ENCODE measurements at places on chromosomes 3 and 15.

GRCh38 chr3:57919987-57920386 lies 88.2 kb upstream of the FLNB start:
- H3K36me3 ChIP-seq: no peaks in the 10 kb centered on the region
- H3K27ac ChIP-seq: no peak overlapping the region
- H3K27me3 ChIP-seq: no peaks in the 10 kb centered on the region
- H3K4me1 ChIP-seq: no peaks in the 10 kb centered on the region
- no peak for DNase-seq
- H3K4me3 ChIP-seq: no peak overlapping the region

- H3K4me3 ChIP-seq: no peak overlapping the region
- H3K27me3 ChIP-seq: no peaks in the 10 kb centered on the region
- H3K27ac ChIP-seq: no peak overlapping the region
- no peaks in the 10 kb centered on the region for H3K36me3 ChIP-seq
- no peak for DNase-seq
- no peaks in the 10 kb centered on the region for H3K4me1 ChIP-seq
These were observed 621.7 kb downstream of the ZPLD1 start for GRCh38 chr3:103056542-103056941.

GRCh38 chr15:24880663-24881062 lies 74.1 kb upstream of the SNRPN start:
- H3K4me3 ChIP-seq: no peak overlapping the region
- H3K27me3 ChIP-seq: no peaks in the 10 kb centered on the region
- DNase-seq: no peak
- H3K27ac ChIP-seq: no peak overlapping the region
- no peaks in the 10 kb centered on the region for H3K4me1 ChIP-seq
- no peaks in the 10 kb centered on the region for H3K36me3 ChIP-seq

DNA sequence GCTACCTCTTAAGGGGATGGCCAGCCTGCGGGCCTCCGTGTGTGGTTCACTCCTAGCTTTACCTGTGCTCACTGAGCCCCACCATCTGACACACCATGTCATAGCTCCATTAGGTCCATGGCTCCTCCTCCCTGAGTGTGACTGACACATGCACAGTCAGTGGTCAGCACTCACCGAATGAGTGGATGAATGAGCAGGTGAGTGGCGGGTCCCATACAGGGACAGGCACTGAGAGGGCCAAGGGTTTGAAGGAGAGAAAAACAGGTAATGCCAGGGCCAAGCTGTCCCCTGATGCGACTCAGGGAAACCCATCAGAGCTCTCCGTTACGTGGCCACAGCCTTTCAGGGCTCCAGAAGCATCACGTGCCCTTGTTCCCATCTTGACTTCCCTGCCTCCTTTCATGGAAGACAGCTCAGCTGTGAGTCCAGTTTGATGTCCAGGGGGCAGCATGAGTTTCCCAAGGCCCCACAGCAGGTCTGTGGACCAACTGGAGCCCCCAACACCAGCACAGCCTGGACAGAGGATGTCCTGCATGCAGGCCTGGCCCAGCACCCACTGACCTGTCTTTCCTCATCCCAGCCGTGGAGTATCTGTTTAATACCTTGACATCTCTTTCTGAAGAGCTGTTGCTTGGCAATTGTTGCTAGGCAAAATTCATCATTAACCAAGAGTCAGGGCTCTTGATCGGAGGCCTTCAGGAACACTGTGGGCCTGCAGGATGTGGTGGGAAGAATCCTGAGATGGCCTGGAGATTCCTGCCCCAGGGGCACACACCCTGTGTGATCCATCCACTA lies 84.4 kb downstream of the PLXNA1 start:
- DNase-seq: no peak
- H3K27ac ChIP-seq: no peak overlapping the region
- 0 out of 2 replicates have a peak, but pooled peaks cover 11% of the 10 kb centered on the region for H3K27me3 ChIP-seq

DNA sequence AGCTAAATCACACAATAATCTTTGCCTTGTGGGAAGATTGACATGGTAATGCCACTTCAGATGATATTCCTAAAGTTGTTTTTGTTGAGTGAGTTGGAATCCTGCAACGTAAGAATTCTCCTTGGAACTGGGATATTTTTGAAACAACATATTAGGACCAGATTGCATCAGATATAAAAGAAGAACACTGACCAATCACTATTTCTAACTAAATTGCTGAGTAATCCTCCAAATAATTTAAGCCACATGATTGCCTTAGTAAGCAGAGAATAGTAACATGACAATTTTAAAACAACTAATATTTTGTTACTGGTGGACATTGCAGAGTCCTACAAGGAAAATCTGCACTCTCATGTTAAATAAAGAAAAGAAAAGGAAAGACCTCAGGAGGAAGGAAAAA lies 353.9 kb upstream of the LMCD1 start:
- H3K36me3 ChIP-seq: no peaks in the 10 kb centered on the region
- H3K27me3 ChIP-seq: no peaks in the 10 kb centered on the region
- no peak for DNase-seq
- no peak overlapping the region for H3K27ac ChIP-seq
- no peaks in the 10 kb centered on the region for H3K4me1 ChIP-seq
- H3K4me3 ChIP-seq: no peak overlapping the region

GRCh38 chr15:82021992-82022391 lies 23.8 kb downstream of the MEX3B start:
- no peaks in the 10 kb centered on the region for H3K36me3 ChIP-seq
- H3K27me3 ChIP-seq: no peaks in the 10 kb centered on the region
- no peak for DNase-seq
- H3K4me3 ChIP-seq: no peak overlapping the region

DNA sequence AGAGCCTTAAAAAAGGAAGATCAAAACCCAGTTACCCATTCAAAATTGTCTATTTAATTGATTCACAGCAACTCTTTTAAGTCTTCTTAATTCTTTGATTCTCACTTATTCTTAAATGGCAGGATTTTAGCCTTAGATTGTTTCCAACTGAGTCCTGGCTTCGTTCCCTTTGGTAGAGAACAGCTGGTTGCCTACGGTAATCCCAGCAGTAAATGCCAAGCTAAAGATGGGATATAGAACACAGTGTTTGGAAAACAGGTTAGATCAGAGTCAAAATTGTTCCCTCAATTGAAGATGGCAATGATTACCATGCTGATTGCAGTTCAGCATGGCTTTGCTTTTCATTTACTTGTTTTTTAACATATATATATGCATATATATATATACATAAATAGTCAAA lies 300.9 kb downstream of the PYDC2 start:
- no peak for DNase-seq
- H3K36me3 ChIP-seq: no peaks in the 10 kb centered on the region
- H3K4me1 ChIP-seq: no peaks in the 10 kb centered on the region
- H3K4me3 ChIP-seq: no peak overlapping the region

DNA sequence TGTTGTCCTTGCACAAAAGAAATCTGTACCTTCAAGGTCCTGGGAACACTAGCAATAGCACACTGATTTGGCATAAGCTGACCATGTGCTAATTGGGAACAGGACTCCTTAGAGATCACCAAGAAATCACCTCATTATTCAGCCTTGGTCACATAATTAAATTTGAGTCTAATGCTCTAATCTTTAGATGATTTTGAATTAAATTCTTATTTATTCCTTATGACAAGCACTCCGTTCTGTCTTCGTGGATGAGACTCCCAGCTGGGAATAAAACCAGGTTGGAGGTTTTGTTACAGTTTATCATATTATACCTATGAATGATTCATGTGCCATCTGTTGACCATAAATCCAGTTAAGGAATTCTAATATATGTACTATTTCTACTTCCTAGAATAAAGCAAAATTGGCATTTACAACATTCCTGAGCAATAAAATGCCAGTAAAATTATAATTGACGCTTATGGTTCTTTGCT lies 162.2 kb downstream of the MYRIP start:
- no peaks in the 10 kb centered on the region for H3K27me3 ChIP-seq
- H3K4me1 ChIP-seq: no peaks in the 10 kb centered on the region
- no peak overlapping the region for H3K4me3 ChIP-seq
- no peaks in the 10 kb centered on the region for H3K36me3 ChIP-seq

All from MM.1S (cell line).